ENCODE measurements at places on chromosomes 7 and 10.
A peak's percentile ranks its signal among the peaks of the same experiment; 100 is the strongest.

GRCh38 chr10:29496341-29497162 lies 138.2 kb downstream of the SVIL start:
- DNase-seq, result peak; percentile 63

- DNase-seq, result no peak
These were observed 67.5 kb upstream of the MEOX2 start for GRCh38 chr7:15753887-15754579.

- no peak for DNase-seq
These were observed 1.9 kb downstream of the PIK3AP1 start for GRCh38 chr10:96718304-96718990.

GRCh38 chr7:47231627-47232026 lies 350.3 kb downstream of the TNS3 start:
- DNase-seq, result no peak

- DNase-seq, result no peak
These were observed 107.0 kb upstream of the PCDH15 start for GRCh38 chr10:54908019-54908418.

DNA sequence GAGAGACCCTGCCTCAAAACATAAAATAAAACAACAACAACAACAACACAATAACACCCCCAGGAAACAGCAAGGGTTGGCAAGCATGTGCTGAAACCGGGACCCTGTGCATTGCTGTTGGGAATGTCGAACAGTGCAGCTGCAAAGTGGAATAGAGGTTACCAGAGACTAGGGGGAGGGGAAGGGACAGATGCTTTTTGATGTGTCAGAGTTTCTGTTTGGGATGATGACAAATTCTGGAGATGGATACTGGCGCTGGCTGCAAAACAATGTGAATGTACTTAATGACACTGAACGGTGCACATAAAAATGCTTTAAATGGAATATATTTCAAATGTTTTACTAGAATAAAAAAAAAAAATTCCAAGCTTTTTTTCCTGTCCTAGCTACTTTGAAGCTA lies 241.8 kb downstream of the TEX36 start:
- DNase-seq, result no peak

DNA sequence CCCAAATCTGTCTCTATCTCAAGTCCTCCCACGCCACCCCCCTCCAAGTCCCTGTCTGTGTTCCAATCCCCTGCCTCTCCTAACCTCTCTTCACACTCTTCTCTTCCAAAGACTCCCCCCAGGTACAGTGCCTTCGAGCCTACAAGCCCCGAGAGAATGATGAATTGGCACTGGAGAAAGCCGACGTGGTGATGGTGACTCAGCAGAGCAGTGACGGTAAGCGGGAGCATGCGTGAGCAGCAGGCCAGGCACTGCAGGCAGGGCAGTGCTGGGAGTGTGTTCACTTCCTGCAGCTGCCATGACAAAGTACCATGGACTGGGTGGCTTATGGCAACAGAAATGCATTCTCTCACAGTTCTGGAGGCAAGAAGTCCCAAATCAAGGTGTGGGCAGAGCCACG lies 23.4 kb downstream of the ARHGEF5 start:
- DNase-seq, result no peak

DNA sequence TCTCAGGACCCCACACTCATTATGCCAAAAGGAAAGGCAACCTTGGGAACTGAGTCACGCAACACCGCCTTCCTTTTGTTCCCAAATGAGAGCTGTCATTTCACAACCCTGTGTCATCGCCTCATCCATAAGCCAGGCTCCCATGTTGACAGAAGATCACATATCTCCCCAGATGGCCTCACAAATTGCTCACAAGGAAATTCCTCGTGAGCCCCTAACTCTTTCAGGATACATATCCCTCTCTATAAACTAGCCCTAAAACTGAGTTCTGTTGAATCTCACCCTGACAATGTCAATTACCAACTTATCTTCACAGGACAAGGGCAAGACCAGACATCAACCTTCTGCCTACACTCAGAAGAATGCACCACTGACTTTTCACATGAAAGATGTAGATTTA lies 22.6 kb downstream of the CCDC3 start:
- no peak for DNase-seq

DNA sequence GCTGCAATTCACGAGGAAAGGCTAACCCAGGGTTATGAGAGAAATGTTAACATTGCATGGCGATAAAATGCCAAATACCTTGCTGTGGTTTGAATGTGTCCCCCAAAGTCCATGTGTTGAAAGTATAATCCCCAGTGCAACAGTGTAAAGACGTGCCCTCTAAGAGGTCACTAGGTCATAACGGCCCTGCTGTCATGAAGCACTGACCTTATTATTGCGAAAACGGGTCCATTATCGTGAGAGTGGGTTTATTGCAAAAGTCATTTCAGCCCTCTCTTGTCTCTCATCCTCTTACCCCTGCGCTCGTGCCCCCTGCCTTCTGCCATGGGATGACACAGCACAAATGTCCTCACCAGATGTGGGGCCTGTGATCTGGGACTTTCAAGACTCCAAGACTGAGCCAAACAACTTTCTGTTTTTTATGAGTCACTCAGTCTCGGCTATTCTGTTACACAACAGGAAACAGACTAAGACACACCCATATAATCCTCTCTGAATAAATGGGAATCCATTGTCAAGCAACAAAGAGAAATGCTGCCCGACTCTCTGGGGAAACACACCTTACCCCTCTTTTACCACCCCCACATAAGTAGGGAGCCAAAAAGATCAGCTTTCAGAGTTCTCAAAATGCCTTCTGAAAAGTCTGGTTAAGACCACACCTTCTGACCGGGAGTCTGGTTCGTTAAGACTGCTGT lies 73.1 kb upstream of the UCN3 start:
- DNase-seq, result peak; percentile 32

DNA sequence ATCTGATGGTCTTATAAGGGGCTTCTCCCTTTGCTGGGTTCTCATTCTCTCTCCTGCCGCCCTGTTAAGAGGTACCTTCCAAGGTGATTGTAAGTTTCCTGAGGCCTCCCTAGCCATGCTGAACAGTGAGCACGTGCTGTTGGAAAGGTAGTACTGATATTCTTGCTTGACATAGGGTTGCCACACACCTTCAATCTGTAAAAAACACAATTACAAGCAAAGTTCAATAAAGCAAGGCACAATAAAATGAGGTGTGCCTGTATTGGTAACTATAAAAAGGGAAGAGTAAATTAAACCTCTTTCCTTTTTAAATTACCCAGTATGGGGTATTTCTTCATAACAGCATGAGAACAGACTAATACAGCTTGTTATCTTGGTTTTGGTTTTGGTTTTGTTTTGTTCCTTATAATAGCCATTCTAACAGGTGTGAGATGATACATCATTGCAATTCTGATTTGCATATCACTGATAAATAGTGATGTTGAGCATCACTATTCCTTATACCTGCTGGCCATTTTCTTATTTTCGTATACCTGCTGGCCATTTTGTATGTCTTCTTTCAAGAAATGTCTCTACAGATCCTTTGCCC lies 164.9 kb upstream of the TRIM24 start:
- DNase-seq, result no peak

- no peak for DNase-seq
These were observed 239.9 kb downstream of the ADRA2A start for GRCh38 chr10:111316722-111317212.

- DNase-seq, result no peak
These were observed 333.4 kb downstream of the SH2D4B start for GRCh38 chr10:80871083-80871482.

DNA sequence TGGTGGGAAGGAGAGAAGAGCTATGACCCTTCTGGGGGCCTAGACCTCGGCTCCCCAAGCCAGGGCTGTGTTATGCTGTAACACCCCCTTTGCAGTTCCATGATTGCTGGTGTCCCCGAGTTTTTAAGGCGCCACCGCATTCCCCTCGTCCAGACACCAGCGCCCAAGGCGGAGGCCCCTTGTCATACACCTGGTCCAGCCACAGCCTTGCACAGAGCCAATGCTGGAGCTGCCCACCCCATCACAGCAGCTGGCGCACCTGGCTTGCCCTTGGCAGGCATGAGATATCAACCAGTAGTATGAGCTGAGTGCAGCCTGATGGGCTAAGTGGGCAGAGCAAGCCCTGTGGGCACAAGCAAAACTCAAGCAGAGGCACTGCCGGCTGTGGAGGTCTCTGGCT lies 209.4 kb downstream of the SORCS1 start:
- DNase-seq, result no peak

DNA sequence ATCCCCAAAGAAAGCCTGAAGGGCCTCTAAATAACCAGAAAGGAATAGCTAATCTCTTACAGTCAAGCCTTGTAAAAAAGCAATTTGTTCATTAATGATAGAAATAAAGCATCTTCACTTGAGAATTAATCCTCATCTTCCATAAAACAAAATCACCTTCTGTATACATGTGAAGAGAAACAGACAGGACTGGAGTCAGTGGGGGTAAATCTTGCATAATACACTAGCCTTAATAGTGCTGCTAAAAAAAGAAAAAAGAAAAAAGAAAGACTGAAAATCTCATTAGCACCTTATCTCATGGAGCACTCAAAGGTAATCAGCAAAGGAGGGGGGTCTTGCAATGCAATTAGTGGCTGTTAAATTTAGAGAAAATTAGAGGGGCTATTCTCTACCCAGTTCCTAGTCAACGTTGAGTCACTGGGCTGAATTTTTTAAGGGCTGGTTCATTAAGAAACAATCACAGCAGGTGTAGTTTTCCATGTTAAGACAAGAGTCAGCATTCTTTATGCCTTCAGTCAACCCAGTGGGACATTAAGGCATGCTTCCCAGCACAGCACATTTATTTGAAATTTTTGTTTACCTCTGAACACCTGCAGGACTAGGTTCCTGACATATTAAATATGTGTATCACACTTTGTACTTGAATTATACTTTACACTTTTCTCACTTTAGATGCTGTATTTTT lies 1455.7 kb upstream of the CELF2 start:
- DNase-seq, result no peak

DNA sequence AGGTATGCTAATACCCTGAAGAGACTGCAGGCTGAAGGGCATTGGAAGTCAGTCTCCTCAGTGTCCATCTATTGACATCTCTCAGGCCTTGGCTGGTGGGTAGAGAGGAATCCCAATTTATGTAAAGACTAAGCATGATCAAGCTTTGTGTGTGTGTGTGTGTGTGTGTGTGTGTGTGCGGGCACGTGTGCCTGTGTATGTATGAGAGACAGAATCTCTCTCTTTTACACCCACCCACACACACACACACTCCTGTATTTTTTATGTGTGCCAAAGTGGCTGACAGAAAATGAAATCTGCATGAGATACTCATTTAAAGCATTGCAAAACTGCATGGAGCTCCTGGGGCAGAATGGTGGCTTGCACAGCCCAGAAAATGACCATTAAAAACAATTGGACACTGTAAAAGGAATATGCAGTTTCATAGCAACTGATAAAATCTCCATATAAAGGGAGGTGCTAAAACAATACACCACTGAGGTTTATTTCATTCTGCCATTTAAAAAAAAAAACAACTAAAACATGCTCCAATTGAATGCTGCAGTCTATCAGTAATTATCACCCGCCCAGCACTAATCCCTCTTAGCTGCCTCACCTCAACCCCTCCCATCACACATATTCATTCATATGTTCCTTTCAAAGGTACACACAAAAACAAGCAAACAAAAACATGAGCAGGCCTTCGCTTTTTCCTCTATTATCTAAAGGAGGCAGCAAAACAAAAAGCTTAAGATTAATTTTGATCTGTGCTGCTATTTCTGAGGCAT lies 385.0 kb downstream of the KCNMA1 start:
- no peak for DNase-seq

- DNase-seq, result no peak
These were observed 33.5 kb upstream of the LEP start for GRCh38 chr7:128207609-128208008.

- no peak for DNase-seq
These were observed 380.7 kb downstream of the REEP3 start for GRCh38 chr10:63901881-63902280.

- no peak for DNase-seq
These were observed 4.1 kb downstream of the NUDT1 start for GRCh38 chr7:2245883-2246675.

DNA sequence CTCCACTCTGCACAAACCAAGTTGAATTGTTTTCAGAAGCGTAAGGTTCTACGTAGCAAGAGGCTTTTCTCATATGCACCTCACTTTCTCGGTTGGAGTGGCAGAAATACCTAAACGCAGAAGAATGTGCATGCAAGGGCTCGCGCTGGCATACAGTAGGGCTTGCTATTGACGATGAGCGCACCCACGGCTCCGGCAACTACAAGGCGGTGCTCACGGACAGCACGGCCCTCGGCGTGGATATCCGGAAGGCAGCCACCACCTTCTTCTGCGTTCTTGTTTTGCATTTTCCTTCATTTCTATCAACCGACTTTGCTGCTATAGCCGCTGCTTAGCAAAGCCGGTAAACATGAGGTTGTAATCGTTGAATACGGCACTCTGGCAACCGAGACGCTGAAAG lies 51.1 kb upstream of the UBE3C start:
- DNase-seq, result no peak
